ENCODE measurements at places on chromosomes 13 and 19. TPM values are rescaled to one million over a fixed set of nuclear protein-coding genes. Genes with fewer than 3 reads are reported as not detected.

GRCh38 chr13:96963786-96964475 lies 30.3 kb downstream of the OXGR1 start:
- DNase-seq = no peak

GRCh38 chr13:73717632-73718031 lies 416.6 kb downstream of the KLF12 start:
- peak; percentile 66 for DNase-seq

DNA sequence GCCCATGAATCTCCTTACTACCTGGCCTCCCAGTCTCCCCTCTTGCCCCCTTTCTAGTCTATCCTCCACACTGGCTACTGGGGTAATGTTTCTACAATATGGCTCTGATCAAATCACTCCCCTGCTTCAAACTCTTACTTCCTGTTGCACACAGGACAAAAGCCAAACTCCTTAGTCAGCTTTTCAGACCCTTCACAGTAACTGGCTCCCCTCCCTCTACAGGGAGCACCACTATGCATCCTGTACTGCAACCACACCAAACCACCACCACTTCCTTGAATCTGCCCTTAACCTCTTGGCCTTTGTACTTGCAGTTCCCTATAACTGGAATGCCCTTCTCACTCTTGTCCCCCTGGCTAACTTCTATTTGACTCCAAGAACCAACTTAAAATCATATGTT lies 32.2 kb downstream of the DEDD2 start:
- no peak for DNase-seq

The MAP4K1 gene
- total RNA-seq = 0.13 TPM

GRCh38 chr19:8552810-8553209 lies 24.4 kb downstream of the MYO1F start:
- DNase-seq = no peak

DNA sequence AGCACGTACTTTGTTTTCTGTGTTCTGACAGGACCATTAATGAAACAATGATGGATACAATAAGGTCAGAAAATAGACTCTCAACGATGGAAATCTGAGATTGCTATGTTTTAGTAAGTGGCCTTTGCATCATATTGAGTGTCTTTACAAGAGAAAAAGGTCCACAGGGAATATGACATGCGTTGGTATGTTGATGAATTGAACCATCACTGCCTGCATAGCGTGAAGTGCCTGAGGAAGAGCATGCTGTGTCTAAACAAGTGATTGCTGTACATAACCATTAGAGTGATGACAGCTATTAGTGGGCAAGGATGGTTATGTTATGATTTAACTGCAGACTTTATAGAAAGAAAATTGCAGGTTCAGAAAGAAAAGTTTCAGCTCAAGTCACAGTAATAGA lies 623.2 kb downstream of the SLITRK5 start:
- no peak for DNase-seq

- no peak for DNase-seq
Observed at GRCh38 chr13:94431574-94431973, 47.9 kb downstream of the DCT start.

The CYP2A7 gene
- not detected for total RNA-seq

- peak; percentile 45 for DNase-seq
Observed at GRCh38 chr19:43780706-43781525, at the start of gene KCNN4. KCNN4 (minus strand) TSS chr19:43780973; CDS start chr19:43780861, 112 bp downstream.

The KLF5 gene
- 73.9 TPM for total RNA-seq

GRCh38 chr19:47075179-47075810 lies 26.9 kb upstream of the TMEM160 start:
- DNase-seq = no peak

The TRIP10 gene
- total RNA-seq = 43.1 TPM

Data from myocyte (in vitro differentiated cells).